ENCODE measurements at places on chromosomes 16 and 17.

- no peak for DNase-seq
These were observed 19.7 kb upstream of the RMI2 start for GRCh38 chr16:11325404-11326083.

DNA sequence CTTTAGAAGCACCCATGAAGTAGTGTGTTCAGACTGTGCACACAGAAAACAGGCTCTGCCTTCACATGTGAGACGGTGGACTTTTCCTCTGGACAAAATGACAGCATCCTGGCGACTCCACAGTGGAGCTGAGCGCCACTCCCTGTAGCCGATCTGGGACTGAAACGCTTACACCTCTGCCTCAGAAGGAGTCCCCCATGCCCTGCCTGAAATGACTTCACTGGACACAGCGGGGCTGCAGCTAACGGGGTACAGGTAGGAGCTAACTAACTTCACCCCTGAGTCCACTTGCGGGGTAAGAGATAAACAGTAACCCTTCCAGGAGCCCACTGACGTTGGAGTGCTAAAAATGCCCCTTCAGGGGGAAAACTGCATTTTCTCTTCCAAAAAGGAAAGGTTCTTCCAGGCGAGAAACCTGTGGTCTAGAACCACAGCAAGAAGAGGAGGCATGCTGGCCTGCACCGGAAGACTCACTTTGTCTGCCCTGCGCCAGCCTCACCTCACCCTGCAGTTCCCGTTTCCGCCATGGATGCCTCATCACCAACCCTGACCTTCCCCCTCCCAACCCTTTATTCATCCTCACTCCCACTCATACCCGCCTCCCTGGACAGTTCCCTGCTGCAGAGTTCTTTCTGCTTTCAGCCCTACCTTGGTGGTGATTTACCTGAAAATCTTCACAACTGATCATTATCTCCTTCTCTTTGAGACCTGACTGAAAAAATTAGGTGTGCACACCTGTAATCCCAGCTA is 19.4 kb upstream of the ENDOV start:
- no peak for DNase-seq

GRCh38 chr16:8611886-8612600 is 9.5 kb upstream of the METTL22 start:
- no peak for DNase-seq

DNA sequence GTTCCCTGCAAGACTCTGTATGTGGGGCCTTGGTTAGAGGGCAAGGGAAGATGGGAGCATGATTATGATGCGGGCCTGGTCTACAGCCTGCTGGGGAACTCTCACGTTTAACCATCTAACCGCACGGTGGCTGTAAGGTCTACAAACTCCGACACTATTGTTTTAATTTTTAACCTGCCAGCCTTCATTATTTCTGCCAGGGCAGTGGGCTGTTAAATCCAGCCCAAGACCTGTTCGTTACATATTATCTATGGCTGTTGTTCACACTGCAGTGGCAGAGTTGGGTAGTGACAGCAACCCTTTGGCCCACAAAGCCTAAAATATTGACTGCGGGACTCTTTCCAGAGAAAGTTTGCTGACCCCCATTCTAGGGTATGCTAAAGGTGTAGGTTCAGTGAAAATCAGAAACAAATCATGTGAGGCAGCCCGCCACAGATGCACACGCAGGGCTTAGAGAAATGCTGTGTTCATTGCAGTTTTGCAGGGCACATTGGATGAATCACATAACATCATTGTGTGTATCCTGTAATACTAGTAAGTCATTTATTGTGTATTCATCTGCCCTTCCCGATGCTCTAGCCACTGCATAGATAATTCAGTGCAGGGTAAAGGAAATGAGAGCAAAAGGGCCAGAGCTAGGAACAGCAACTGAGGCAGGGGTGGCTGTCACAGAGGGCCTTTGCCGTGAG is 14.3 kb downstream of the SNX29 start:
- no peak for DNase-seq

Data from NCI-H748 treated with DMSO at 0.1 percent for 48 hours (cell line).